ENCODE measurements at places on chromosomes 4 and X.

- peak; percentile 29 for DNase-seq
These were observed 45.9 kb upstream of the CDKN2AIP start for GRCh38 chr4:183398298-183399125.

GRCh38 chr4:113537628-113538027, 223.9 kb downstream of the CAMK2D start:
- no peak for DNase-seq

DNA sequence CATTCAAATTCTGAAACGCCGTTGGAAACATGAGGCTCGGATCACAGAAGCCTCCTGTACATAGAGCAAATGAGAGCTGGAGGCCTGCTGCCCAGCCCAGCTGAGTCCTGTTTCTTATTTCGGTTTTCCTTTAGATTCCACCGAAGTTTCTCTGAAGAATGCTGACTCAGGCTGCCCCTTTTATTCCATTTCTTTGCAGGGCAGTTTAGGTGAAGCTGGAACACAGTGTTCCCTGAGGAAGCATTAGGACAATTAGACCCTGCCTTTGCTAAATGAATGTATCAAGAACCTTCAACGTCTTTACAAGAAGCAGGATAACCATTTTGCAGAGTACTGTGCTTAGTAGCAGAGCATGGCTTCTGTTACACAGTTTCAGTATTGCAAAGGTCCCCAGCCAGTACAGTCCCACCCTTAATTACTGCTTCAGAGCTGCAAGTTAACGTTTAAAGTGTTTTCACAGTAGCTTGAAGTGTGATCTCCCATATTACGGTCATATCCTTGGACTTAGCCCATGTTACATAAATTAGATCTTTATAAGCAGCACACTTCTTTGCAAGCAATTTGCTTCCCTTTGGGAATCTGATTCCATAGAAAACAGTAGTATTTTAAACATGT, 117.0 kb downstream of the TBL1X start:
- no peak for DNase-seq

DNA sequence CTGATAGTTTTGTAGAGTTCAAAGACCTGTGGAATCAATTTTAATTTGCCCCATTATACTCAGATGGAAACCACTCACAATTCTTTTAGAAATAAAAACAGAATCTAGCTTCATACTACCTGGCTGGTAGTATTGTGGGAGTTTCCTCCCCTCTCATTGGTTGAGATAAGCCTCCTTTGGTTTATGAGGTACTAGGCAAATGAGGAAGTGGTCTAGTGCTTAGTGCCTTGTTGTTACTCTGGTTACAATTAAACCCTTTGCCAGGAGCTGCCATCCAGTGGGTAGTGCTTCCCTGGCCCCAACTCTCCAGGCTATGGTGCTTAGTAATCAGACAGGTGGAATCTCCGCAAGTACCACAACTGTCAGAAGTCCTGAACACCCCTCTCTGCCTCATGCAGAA, 118.3 kb downstream of the CDKL5 start:
- no peak for DNase-seq

- no peak for DNase-seq
These were observed 1.4 kb downstream of the AR start for GRCh38 chrX:67545036-67545821.

GRCh38 chr4:72860766-72861165, 208.8 kb downstream of the COX18 start:
- no peak for DNase-seq

GRCh38 chrX:136656361-136656964, 8.5 kb downstream of the CD40LG start:
- DNase-seq = no peak

GRCh38 chrX:10111364-10112148, 45.2 kb upstream of the CLCN4 start:
- peak; percentile 6 for DNase-seq

DNA sequence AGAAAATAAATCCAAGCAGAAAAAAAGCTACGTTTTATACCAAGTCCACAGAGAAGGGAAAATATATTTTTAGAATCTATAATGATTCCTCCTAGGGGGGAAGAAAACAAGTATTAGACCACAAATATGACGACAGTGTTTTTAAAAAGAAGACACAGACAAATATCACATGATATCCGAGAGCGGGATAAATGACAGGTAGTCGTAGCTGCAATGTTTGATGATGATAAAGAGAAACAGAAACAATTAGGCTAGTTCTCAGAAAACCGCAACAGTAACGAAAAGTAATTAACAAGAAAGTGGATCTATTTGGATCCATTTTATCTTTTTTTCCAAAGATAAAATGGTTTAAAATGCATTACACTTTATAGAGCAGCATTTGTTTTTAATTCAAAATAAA, 918 bp downstream of the HAUS3 start:
- DNase-seq = no peak

- DNase-seq = no peak
These were observed 2.4 kb downstream of the DGKQ start for GRCh38 chr4:970854-971520.

- no peak for DNase-seq
These were observed 201.0 kb downstream of the CAMK2D start for GRCh38 chr4:113560579-113560978.

DNA sequence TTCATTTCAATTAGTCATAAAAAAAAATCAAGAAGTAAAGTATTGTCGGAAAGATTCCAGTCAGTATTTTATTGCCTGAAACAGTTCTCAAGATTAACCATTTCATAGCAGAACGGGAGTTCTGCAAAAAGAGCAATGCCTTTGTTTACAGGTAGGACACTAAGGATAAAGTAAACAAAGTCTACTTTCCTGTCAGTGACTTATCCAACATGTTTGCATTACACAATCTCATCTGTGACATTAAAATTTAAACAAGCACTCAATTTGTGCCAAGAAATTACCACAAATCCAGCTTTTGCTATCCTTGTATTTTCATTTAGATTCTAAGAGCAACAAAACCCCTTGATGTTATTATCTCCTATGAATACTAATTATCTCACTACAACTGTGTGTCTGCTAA, 306.5 kb upstream of the LDB2 start:
- no peak for DNase-seq

DNA sequence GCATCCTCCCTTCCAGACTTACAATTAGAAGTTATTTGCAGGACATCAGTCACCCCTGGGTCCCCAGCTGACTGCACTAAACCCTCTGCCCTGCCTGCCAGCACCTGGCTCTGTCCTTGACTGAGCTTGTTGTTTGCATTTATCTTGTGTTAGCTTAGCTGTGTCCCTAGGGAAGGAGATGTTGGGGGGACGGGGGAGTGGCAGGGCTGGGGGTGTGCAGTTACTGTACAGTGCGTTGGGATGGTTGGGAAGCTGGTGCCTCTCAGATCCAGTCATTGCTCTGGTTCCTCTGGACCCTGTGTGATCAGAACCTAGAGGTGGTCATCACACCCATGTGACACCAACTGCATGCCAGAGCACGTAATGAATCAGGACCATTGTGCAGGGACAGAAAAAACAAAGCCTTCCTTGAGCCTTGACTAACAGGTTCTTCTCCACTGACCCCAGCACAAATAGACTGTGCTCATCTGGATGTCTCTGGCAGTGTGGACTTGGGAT, 32.7 kb upstream of the PROM1 start:
- DNase-seq = no peak

DNA sequence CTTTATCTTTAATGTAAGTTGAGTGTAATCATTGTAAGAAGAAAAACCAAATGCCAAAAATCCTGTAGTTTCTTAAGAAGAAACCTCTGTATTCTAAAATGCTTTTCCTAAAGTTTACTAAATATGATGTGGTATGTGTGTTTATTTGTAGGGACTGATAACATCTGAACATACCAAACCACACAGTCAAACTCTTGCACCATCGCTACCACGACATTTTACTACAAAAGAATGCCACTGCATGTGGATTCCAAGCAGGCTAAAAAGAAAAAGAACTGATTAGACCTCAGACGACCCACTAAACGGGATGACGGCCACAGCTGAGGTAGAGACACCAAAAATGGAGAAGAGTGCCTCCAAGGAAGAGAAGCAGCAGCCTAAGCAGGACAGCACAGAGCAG, 46.1 kb downstream of the LAS1L start:
- no peak for DNase-seq

- no peak for DNase-seq
These were observed 28.6 kb downstream of the IDS start for GRCh38 chrX:149476513-149476912.

- no peak for DNase-seq
These were observed 68.5 kb downstream of the AFF1 start for GRCh38 chr4:87003266-87003665.

GRCh38 chrX:154369449-154370299, 4.8 kb downstream of the FLNA start:
- DNase-seq = peak; percentile 46

GRCh38 chr4:161314371-161314770, 849.4 kb downstream of the FSTL5 start:
- DNase-seq = no peak

DNA sequence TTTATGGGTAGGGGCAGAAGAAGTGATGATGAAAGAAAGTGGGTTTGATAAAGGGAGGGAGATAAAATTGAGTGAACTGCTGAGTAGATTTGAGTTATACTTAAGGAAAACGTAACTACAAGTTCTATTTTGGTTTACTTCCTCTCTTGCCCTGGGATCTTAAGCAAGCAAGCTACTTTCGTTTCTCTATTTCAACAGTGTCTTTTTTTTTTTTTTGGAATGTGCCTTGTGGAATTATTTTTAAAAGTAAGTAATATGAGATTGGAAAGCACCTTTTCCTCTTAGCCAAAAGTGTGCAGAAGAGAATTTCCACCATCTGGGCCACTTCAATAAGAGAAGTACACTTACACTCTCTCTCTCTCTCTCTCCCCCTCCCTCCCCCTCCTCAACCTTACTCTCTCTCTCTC, 16.0 kb upstream of the C4orf36 start:
- DNase-seq = no peak

DNA sequence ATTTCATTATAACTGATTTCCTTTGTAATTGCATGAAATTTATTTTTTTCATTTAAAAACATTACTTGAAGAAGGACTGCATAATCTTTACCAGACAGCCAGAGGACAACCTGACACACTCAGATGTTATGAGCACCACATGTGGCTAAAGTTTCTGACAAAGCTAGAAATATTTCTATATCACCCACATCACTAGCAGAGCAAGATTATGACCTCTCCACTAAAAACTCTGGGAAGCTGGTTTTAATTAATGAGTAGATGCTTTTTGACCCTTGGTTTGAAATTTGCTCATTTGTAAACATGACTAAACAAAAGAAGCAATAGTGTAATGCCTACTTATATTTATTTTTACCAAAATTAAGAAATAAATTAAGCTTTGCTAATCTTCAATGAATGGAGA, 661.5 kb upstream of the EPHA5 start:
- DNase-seq = no peak

GRCh38 chr4:87053176-87053658, 118.4 kb downstream of the AFF1 start:
- DNase-seq = no peak

DNA sequence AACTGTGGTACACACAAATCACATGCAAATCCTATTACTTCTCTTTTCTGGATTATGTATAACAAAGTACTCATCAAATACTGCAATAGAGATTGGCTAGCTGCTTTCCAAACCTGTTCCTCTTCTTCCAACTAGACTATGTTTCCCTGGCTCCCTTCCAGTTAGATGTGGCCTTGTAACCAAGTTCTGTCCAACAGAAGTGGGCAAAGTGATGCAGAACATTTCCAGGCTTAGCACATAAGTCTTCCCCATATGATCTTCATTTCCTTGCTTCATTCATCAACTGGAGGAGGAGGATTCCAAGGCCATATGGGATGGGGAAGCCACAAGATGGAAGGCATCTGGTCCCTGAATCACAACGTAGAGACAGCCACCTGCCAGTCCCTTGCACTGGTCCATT, 8.0 kb downstream of the SLC9A7 start:
- DNase-seq = no peak

GRCh38 chr4:39637221-39637585, 1.5 kb downstream of the SMIM14 start:
- DNase-seq = no peak

GRCh38 chr4:110124711-110125110, 73.7 kb downstream of the ELOVL6 start:
- DNase-seq = no peak

DNA sequence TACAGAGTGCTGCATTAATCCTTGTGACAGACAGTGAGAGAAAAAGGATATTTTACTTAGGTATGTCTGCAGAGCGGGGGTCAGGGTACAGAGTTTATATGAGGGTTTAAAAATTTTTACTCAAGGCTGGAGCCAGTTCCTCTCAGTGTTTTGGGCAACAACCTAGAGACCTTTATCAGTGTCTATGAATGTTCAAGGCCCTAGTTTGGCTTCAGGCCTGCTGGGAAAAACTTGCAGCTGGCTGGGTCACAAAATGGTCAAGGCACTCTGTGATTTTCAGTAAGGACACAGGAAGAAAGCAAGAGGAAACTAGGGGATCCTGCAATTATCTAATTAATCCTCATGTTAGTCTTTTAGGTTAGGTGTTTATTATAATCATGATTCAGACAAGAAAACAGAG, 10.8 kb upstream of the C4orf54 start:
- DNase-seq = no peak

GRCh38 chr4:124803641-124804040, 91.1 kb upstream of the ANKRD50 start:
- DNase-seq = no peak

DNA sequence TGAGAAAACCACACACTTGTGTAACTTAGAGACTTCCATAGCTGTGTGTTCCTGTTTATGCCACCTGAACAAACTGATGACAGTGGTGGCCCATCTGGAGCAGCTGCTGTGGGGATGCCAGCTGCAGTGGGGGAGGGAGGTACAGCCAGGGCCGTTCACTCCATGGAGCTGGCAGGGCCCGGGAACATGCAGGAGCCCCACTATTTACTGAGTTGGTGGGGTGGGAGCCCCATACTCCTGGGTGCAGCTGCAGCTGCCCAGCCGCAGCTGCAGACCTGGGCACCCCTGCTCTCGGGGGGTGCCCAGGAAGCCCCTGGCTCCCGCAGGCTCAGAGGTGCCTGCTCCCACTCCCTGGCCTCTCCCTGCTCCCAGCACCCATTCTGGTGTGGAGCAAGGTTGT, 398.6 kb upstream of the RASGEF1B start:
- DNase-seq = no peak

DNA sequence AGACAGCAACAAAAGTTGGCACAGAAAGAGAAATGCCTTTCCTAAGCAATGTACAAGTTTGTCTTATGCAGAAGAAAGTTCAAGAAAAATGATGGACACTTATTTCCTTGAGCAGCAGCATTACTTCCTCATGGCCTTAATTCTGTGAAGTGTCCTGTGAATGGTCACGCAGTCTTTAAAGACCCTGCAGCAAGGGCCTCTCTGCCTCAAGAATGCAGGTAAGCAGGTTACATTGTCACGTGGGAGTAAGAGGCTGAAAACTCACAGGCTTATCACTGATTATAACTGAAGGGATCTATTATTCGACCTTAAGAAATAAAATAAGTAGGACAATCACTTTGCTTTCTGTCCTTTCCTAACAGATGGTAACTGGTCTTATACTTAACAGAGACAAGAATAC, 109.1 kb downstream of the ATP8A1 start:
- DNase-seq = no peak

GRCh38 chr4:13656569-13657405, 29.3 kb upstream of the BOD1L1 start:
- DNase-seq = peak; percentile 32

Measured in effector CD8-positive, alpha-beta T cell (primary cell).